Left hindlimb (tissue), 1 donor: ENCODE measurements at places on chromosomes 16 and 17.

- DNase-seq = no peak
Measured at GRCh38 chr17:74852237-74853047, 7.2 kb downstream of the GRIN2C start.

DNA sequence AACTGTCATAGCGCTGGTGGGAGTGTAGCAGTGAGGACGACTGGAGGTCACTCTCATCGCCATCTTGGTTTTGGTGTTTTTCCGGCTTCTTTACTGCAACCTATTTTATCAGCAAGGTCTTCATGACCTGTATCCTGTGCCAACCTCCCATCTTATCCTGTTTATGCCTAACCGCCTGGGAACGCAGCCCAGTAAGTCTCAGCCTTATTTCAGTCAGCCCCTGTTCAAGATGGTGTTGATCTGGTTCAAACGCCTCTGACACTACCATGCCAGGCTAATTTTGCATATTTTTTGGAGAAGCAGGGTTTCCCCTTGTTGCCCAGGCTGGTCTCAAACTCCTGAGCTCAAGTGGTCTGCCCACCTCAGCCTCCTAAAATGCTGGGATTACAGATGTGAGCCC, 179.8 kb upstream of the HSBP1 start:
- DNase-seq = no peak

DNA sequence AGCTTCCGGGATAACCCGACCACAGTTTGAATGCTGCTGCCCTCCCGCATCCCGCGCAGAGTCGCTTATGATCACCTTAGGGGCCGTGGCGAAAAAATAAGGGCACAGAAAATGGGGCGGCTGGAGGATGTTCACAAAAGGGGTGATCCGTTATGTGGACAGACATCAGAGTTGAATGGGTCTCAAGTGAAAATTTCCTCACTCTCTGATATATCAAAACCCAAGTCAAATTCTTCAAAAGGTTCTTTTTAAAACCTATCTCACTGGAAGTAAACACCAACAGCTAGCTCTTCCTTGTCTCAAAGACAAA, 400 bp upstream of the CEP112 start:
- no peak for DNase-seq

GRCh38 chr16:4328046-4328781, 12.3 kb downstream of the GLIS2 start:
- peak; percentile 86 for DNase-seq

GRCh38 chr17:33854596-33854995, 400.5 kb upstream of the CCL2 start:
- no peak for DNase-seq
